ENCODE measurements at places on chromosomes 12 and 14.

- no peak for DNase-seq
These were observed 45.1 kb upstream of the VRK1 start for GRCh38 chr14:96752125-96752524.

DNA sequence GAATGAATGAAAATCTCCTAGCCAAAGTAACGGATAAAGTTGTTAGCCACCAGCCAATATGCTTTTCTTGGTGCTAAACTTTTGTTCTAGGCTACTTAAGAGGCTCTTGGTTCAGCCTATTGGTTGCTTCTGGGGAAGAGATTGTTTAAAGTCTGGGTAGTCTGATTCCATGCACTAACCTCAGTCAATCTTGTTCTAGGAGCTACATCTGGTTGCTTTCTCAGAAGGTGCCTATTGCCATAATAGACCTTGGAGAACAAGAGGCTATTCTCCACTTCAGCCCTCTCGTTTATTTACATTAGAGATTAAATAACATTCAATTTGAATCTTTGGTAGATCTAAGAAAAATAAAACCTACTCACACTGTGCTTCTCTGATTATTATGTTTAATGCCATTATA lies 40.8 kb upstream of the OTOGL start:
- DNase-seq = no peak

- no peak for DNase-seq
These were observed 28.9 kb downstream of the LRRC74A start for GRCh38 chr14:76855066-76855465.

- DNase-seq = no peak
These were observed 26.8 kb downstream of the RIC8B start for GRCh38 chr12:106801167-106801708.

GRCh38 chr12:50302686-50303085 lies 19.4 kb upstream of the LIMA1 start:
- DNase-seq = no peak

DNA sequence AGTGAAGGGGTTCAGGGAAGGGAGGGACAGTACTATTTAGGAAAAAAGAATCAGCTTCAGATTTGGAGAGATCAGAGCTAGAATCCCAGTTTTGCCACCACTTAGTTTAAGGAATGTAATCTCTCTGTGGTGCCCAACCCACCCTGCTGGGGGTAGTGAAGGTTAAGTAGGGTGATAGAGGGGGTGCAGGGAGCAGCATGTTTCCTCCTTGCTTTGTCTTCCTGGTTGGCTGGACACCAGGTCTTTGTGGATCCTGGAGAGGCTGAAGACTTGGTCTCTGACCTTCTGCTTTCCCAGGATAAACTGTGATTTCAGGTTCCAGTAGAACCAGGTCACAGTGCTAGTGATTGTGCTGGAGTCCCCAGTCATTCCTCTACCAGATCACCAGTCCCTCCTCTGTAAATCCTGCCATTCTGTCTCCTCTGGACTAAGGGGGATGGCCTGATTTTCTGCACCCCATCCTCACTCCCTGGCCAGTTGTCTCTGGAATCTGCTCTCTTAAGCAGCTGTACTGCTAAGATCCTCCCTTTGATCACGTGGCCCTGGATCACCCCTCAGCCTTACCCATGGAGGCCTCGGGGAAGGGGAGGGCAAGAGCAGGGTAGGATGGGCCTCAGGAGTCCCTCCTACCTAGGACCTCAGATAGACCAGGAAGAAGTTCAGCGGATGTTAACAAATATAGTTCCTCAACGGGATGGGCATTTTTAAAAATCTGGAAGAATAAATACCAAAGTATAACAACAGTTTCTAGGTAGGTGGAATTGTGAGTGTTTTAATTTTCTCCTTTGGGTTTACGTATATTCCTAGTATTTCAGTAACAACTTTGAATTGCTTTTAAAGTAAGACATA lies 3.1 kb downstream of the MAP3K12 start:
- DNase-seq = peak; percentile 43

DNA sequence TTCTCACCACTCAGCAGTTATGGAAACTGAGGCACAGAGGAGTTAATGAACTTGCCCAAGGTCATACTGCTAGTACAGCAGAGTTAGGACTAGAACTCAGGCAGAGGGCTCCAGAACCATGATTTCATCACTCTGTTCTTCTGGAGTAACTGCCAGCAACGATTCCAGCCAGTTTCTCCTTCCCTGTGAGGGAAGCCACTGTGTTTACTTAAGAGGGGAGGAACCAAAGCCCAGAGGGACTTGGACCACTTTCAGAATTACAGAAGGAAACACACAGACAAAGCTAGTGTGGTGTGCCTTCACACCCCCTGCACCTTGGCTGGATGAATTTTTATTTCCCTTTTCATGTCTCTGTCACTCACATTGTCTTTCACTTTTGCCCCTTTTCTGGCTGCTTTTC lies 398.2 kb downstream of the DPF3 start:
- no peak for DNase-seq

DNA sequence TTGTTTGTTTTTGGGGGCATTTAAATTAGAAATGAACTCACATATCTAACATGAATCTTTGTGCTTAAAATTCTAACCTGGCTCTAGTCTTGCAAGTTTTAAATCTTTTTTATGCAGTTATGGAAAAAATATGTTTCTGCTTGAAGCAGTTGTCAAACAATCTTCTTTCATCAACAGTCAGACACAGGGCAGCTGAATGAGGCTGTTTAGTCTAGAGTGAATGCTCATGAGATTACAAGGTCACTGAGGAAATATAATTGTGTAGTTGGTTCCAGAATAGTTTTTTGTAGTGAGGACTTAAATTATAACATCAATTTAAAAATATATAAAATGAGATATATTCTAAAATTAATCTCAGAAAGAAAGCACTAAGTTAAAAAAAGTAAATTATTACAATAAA lies 76.5 kb downstream of the TRMT5 start:
- no peak for DNase-seq

- DNase-seq = no peak
These were observed 276.5 kb downstream of the ZFP36L1 start for GRCh38 chr14:68516342-68516741.

DNA sequence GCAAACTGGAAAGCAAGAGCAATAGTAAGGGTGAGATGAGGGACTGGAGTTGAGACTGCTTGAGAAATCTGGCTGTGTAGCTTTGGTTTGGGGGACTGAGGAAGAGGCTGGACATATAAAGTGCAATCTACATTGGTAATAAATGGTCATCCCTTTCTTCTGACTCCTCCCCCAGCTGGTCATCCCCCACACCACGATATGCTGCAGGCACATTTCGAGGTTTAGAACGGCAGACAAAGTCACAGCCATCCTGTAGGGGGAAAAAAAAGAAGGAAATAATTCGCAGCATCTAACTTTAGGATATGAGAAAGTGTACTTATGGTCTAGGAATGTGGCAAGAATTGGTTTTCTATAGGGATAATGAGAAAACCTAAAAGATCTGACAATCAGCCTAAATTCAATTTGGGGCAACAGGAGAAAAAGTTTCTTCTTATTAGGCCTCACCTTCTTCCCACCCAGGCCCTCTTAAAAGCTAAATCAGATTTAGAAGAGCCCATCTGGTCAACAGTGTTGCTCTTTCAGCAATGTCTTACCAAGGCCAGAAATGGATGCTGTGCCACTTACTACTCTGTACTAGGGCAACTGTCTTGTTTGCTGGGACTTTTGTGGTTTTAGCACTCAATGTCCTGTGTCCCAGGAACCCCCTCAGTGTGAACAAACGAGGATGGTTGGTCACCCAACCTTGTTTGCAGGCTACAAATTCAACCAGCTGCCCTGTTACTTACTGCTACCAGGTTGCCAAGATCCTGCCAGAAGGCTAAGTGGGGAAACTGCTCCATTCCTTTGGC lies 7.6 kb downstream of the M6PR start:
- no peak for DNase-seq

- DNase-seq = no peak
These were observed 21.4 kb upstream of the ANKRD9 start for GRCh38 chr14:102530828-102531478.

DNA sequence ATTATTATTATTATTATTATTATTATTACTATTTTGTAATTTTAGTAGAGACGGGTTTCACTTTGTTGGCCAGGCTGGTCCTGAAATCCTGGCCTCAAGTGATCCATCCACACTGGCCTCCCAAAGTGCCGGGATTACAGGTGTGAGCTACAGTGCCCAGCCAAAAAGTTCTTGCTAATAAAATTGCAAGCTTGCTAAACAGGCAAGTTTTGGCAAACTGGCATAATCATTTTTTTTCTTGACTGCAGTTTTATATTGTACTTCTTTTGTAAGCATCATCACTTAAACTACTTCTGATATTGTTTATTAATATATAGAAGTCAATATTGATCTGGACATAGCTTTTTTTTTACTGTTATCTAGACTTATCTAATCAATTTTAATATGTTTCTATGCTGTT lies 536.4 kb downstream of the LRFN5 start:
- no peak for DNase-seq

GRCh38 chr12:89539426-89540223 lies 13.8 kb upstream of the POC1B start:
- no peak for DNase-seq

DNA sequence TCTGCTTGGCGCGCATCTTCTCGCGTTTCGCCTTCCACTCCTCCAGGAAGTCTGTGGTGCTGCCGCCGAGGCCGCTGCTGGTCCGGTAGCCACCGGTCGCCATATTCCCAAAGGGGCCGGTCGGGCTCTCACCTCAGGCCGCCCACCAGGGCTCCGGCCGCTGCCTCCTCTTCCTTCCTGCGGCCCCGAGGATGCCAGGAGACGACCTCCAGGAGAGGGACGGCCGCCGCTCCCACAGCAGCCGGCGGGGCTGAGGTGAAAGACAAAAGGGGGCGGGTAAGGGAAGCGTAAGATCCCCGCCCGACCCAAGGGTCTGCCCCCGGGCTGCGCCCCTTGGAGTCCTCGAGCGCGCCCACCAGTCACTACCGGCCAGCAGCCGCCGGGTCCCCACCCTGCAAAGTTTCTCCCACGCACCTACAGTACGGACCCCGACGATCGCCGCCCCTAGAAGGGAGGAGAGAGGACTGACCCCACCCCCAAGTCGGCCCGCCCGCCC lies 574 bp downstream of the PAWR start:
- DNase-seq = peak; percentile 52

DNA sequence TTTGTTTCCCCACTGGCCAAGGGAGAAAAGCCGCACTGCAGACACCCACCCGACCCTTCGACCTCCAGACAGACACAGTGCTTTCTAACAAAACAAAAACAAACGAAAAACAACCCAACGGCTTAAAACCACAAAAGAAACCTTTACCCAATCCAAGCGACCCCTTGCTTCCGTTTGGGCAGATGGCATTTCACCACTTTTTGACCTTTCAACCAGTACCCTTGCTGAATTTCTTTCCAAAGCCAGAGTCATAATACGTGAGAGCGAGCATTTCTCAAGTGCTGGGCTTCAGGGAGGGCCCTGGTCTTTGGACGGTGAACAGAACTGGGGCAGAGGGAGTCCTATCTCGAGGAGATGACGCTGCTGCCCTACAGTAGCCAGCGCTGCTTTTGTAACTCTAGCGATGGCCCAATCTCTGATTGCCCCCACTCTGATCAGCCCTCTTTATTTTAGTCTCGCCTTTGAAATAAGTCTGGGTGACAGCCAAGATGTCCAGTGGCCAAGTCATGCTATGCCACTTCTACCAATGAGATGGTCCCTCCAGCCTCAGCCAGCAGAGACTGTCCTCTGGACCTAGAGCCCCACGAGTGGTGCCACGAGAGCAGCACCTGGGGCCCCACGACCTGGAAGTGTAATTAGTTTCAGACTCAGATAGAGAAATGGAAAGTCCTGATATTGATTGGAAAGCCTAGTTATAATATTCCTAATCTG lies 21.9 kb upstream of the ADIPOR2 start:
- no peak for DNase-seq

GRCh38 chr12:30357766-30358490 lies 337.7 kb downstream of the IPO8 start:
- no peak for DNase-seq

DNA sequence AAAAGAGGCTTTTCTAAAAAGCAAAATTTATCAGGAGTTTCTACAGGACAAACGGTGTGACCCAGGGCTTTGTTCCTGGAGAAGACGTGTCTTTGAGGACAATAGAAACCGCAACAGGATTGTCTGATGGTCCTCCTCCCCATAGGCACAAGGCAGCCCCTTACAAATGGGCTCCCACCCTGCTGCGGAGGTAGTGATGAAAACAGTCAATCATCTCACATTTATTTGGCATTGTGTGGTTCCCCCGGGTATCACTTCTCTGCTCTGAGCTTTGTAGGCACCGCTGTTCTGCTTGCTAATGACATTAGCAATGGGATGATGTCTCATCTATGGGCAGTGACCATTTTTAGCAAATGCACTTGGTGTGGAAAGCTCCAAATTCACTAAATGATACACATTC lies 155.5 kb upstream of the TMPO start:
- no peak for DNase-seq

DNA sequence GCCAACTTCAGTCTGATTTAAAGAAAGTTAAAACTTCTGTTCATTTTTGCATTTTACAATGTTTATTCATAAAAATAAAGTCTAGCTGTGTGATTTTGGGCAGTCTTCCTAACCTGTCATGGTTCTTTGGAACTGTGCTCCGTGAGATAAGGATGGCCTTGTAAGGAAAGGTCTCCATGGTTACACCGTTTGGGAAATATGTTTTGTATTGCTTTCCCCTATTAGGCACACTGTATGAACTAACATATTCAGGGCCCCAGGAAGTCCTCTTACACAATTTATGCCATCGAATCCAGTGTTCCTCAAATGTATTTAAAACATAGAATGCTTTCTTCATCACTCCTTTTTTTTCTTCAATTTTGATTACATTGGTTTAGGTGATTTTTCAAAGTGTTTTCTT lies 54.5 kb downstream of the APAF1 start:
- DNase-seq = no peak

DNA sequence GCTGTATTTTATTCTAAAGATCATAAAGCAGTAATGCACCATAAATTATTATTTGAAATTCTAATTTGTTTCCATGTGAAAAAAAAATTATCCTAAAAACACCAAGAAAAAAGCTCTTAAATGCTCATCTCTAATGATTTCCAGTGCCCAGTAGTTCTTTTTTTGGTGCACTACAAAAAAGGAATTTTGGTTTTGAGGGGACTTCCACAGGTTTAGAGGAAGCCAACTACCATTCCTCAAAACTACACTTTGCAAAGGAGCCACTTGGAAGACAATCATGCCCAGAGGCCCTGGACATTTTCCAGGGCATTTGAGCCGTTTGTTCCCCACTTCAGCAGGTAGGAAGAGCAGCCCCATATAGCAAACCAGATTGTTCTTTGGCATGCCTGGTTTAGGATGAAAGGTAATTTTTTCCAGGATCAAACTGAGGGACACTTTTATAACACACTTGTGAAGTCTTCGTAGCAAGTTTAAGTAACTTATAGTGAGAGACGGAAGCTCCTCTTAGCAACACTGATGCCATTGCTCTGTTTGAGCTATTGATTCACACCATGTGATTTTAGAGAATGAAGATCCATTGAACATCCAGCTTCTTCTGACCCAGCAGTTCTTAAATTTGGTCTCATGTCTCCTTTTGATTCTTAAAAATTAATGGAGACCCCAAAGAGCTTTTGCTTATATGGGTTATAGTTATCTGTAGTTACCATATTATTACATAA lies 187.9 kb downstream of the ETV6 start:
- DNase-seq = no peak
